ENCODE measurements at places on chromosomes 16 and 17. TPM values are rescaled to one million over a fixed set of nuclear protein-coding genes. Genes with fewer than 3 reads are reported as not detected.

Gene SULT1A3
- polyA plus RNA-seq, result 7.2 TPM

Gene CHST6
- polyA plus RNA-seq, result 2.0 TPM

Gene LRRC37A
- polyA plus RNA-seq, result 4.9 TPM

GRCh38 chr17:48505788-48506187 is 25.0 kb downstream of the HOXB1 start:
- no peaks in the 10 kb centered on the region for H3K4me1 ChIP-seq
- no peak for DNase-seq
- H3K27ac ChIP-seq, result no peak overlapping the region
- H3K36me3 ChIP-seq, result no peaks in the 10 kb centered on the region
- H3K4me3 ChIP-seq, result no peak overlapping the region

DNA sequence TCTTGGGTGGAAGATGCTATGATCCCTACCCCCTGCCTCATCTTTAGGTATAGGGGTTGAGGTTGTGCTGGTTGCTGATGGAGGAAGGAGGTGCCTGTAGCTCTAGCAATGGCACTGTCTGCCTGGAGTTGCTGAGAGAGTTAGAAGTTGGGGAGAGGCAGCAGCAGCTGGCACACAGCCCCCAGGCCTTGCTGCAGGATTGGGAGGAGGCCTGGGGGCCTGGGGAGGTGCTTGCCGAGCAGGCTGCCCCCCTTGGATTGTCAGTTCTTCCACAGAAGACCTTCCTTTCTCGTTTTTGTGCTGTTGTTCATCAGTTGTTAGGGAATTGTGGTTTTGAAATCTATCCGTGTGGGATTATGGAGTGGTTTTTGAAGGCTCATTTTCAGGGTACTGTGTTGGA is 52.9 kb downstream of the SEC14L1 start:
- H3K4me1 ChIP-seq, result peaks cover 16% of the 10 kb centered on the region
- peaks cover 83% of the 10 kb centered on the region for H3K36me3 ChIP-seq
- no peak for DNase-seq
- no peak overlapping the region for H3K4me3 ChIP-seq

GRCh38 chr16:16042076-16042475 is 92.7 kb downstream of the ABCC1 start:
- no peaks in the 10 kb centered on the region for H3K4me1 ChIP-seq
- no peak overlapping the region for H3K27ac ChIP-seq
- H3K4me3 ChIP-seq, result no peak overlapping the region
- no peaks in the 10 kb centered on the region for H3K27me3 ChIP-seq

Measured in left lung (tissue), 14 donors.